Activated T-cell treated with anti-CD3 and anti-CD28 coated beads, Interleukin-2, amount 50 U/mL, for 4 hours (primary cell): ENCODE measurements at places on chromosomes 4 and X.

- no peak for DNase-seq
Measured at GRCh38 chrX:139120760-139121159, 409.2 kb upstream of the FGF13 start.

DNA sequence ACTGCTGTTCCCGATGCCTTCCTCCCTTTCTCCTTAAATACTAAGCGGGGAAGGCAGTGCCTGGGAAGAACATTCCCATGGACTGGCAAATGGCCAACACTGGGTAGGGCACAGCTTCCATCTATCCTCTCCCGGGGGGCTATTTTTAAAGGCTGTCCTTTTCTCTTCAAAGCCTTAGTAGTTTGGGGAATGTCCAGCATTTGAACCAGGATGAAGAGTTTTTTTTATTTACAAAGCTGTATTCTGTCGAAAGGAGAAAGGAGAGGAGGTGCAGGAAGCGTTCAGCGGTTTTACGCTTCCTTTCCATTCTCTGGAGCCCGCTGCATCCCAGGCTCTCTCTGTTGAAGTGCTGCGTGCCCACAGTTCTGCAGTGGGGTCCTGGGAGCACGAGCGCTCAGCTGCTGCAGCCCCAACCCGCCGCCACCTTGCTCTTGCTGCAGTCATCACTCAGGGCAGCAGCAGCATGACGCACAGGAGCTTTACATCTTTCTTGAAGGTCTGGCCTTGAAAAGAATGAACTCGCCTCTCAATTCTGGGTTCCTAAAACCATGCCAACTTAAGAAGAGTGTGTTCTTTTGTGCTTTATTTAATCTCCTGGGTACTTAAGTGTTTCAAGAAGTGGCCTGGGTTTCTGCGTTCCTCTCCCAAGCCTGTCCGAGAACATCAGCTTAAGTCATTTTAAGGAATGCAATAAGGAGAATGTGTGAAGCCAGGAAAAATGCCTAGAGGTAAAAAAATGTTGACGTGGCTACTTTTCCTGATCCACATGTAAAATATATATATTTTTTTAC lies 427.2 kb downstream of the MAPK10 start:
- DNase-seq, result no peak

GRCh38 chr4:15375667-15376066 lies 52.2 kb upstream of the C1QTNF7 start:
- DNase-seq, result no peak

- no peak for DNase-seq
Measured at GRCh38 chr4:80852061-80852460, 178.4 kb upstream of the BMP3 start.

- no peak for DNase-seq
Measured at GRCh38 chr4:134313591-134313990, 112.0 kb upstream of the PABPC4L start.

DNA sequence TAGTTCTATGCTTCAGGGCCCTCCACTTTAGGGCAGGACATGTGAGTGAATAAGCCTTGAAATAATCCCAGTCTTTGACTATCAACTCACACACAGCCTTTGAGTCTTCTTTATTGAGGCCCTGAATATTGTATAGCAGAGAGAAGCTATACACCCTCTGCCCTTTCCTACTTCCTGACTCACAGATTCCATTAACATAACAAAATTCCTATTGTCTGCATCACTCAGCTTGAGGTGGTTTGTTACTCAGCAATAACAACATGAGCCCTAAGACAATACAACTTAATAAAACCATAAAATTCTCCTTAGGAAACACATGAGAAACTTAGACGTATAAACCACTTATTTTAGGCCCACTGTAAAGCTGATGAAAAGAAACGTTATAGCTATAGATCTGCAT lies 680.3 kb upstream of the DIAPH2 start:
- no peak for DNase-seq

GRCh38 chr4:48991357-48991756 lies 5.3 kb downstream of the CWH43 start:
- no peak for DNase-seq

DNA sequence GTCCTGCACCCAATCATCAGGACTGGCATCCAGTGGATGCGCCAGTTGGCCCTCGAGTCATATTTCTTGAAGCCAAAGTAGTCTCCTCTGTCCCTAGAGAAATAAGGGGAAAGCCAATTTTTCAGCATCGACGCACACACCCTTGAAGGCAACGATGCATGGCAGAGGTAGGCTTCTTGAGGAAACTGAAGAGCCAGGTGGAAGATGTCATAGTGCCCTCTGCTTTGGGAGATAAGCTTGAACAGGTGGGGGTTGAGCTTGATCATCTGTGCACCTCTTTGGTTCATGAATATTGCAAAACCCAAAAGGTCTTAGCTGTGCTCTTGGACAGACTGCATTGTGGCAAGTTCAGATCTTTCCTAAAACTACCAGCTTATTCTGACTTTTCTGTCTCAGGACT lies 34.6 kb upstream of the WDR1 start:
- no peak for DNase-seq
